ENCODE measurements at places on chromosomes 4 and X.

DNA sequence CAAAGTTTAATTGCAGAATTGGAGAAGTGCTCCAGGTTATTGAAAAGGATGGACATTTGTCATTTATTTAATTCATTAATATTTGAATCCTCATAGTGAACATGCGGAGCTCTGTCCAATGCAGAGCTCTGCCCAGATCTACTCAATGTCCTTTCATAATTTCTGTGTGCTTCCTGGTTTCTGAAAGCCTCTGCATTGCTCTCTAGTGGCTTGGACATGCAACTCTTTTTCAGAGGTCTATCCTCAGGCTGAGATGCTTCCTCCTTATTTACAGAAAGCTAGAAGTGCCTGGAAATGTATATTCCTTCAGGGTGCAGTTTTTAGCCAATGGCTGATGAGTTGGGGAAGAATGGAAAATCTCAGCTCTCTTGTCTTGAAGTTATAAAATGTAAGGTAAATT, 786.1 kb upstream of the AADAT start:
- DNase-seq = no peak

DNA sequence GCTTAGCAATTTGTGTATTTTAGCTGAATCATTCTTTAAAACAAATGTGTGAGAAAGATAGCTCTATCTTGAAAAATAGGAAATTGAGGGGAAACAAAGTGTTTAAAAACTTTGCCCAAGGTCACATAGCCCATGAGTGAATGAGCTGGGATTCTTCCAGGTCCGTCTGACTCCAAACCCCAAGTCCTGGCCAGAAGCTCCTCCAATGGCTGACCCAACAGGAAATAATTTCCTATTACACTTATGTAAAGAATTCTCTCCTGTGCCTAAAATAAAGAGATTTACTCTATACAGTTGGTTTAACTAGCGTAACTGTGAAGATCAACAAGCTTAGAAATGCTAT, 287.6 kb downstream of the ARHGAP24 start:
- no peak for DNase-seq

GRCh38 chrX:11214346-11215190, 78.6 kb upstream of the AMELX start:
- DNase-seq = no peak

DNA sequence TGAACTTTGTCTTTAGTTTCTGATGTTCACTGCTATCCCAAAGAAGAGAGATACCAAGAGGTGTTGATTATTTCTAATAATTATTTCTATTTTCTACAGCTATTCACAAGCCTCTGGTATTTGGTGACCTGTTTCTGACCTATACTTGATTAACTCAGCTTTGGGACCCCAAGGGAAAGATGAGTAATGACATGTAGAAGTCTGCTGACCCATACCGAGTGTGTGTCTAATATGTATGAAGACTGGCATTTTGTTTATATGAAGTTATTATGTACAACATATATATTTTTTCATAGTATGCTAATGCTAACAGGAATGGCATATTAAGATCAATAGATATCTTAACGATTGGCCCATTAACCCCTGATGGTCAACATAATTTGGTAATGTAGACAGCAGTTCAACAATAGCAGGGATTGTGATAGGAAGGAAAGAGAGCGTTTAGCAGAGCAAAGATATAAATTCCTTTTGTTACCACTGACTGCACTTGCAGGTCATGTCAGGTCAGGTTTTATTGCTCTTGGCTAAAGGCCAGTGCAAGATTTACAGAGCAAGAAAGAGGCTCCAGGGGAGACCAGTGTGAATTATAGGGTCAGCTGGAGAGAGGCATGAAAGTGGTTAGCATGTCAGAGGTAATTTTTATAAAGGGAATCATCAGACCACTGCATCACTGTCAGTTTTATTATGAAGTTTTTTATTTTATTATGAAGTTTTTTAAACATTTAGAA, 94.7 kb upstream of the DIPK2B start:
- DNase-seq = peak; percentile 31

DNA sequence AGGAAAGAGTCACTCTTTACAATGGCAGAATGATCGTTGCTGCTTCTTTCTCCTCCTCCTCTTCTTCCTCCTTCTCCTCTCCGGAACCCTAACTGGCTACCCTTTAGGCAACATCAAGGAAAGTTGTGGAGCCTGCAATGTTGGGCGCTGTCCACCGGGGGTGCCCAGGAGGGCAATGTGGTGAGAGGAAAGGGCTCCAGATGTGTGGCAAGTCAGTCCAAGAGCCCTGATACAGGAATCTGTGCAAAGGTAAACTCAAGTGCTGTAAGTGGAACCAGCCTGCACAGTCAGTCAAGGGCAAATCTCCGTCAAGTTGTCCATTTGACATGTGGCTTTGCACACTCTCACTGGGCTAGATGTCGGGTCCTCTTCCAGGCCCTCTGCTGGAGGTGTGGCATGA, 2.8 kb downstream of the RTL5 start:
- DNase-seq = no peak

DNA sequence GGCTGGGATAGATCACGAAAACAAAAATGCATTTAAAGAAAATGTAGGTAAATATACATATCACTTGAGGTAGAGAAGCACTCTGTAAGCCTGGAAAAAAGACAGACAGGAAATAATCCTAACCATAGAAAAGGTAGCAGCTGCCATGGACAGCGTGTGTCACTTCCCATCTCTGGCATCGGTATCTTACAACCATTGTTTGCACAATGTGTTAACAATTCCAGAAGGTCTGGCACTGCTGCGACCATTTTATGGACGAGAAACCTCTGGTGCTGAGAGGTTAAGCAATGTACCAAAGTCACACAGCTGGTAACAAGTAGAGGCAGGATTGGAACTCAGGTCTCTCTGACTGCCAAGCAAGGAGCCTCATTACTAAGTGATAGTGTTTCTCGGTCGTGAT, 1.7 kb upstream of the MTNR1A start:
- no peak for DNase-seq

- DNase-seq = no peak
Observed at GRCh38 chr4:172897046-172897445, 271.6 kb upstream of the GALNT7 start.

- DNase-seq = no peak
Observed at GRCh38 chr4:125750828-125751466, 436.2 kb downstream of the FAT4 start.

- no peak for DNase-seq
Observed at GRCh38 chrX:15465896-15466651, 27.1 kb downstream of the PIR start.

DNA sequence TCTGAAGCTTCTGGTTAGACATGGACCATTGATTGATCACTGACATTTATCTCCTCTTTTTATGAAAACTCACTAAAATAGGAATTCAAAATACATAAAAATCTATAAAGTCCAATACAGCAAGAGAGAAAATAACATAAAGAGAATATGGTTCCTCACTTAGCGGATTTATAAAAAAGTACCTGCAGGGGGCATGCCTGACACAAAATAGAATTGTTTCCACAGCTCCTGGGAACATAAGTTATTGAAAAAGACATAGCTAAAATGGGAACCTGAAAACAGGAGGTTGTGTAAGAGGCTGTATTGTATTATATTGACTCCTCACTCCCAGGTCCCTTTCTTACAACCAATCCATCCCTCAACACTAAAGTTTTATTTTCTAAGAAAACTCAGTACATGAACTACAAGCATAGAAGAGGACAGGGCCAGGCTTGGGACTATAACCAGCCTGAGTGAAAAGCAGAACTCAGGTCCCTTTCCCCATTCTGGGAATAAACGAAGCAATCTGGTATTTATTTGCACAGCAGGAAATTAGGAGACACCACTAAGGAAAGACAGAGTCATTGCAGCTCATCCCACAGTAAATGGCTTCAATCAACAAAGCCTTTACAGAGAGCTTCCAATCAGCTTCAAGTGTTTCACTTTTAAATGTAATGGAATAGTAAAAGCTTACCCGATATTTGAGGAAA, 121.1 kb upstream of the NDST4 start:
- no peak for DNase-seq

- DNase-seq = no peak
Observed at GRCh38 chrX:130606425-130606824, 204.6 kb downstream of the RBMX2 start.

DNA sequence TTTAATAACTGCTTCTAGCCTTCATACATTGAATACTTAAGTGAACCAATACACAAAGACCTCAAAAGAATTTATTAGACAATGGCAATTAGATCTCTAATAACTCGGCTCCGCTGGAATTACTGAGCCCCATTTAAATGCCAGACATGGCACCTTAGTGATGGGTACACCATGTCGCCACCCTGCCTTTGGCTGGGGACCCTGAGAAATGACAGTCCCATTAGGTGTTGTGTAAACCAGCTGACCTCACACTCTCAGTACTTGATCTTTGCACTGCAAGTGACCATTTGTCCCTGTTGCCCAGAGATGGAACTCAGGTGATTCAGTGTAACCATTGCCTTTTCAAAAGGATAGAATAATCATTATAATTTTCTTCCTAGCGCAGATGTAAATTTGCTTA, 144.6 kb upstream of the SMARCAD1 start:
- DNase-seq = no peak

GRCh38 chr4:3852711-3853110, 86.5 kb downstream of the ADRA2C start:
- no peak for DNase-seq

DNA sequence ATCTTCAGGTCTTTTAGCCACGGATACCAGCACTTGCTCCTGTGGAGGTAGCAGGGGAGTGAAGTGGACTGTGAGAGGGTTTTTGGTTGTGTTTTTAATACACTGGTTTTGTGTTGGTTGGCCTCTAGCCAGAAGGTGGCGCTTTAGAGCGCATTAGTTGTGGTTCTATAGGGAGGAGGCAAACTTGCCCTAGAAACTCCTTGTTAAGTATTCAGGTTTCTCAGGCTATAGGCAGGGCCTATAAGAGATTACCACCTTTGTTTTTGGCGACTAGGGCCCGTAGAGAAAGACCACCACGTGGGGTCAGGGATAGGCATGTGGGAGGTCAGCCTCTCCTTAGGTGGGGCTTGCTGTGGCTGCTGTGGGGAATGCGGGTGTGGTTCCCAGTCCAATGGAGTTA, 221.6 kb upstream of the SPANXN4 start:
- DNase-seq = no peak

DNA sequence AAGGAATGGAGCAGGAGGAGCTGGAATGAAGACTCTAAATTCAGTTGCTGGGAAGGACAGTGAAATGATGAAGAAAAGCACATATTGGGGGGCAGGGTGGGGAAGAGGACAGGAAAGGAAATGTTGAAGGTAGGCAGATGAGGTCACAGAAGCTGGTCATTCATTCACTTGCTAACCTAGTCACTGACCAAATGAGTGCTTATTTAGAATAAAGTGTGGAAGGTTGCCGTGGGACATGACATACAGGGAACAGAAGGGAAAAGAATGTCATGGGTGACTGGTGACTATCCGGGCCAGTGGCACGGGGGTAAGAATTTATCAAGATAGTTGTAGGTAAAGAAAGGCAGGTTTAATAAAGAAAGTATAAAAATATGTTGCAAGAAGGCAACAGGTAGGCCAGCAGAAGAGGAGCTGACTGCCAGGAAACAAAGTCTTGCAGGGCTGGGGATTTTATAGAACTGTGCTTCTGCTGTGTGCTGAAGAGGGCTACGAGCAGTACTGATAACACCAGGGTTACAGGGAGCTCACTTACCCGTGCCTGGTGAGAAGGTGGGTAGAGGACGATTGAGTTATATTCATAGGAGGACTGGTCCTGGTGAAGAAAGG, 31.9 kb upstream of the TLR3 start:
- DNase-seq = no peak

DNA sequence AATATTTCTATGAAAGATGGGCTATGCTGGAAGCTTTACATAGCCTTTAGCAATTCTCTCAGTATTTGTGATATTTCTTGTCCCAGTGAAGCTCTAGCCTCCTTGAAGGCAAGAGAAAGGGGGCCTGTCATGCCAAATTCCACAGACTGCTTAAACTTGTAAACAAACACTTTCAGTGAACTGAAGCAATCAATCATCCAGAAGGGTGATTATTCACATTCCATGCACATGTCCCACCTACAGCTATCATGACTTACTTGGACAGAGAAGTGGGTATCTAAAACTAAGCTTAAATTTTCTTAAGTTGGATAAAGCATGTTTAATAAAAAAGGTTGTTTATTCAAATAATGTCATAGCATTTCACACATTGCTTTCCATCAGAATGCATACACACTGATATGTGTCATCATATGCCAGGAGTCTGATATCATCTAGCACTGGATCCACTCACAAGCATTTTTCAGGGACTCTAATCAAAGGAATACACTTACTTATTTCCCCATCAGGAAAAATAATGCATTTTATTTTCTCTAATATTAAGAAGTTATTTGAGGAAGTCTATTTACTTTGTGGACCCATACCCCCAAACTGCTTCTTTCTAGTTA, 1.2 kb upstream of the FSTL5 start:
- DNase-seq = no peak

GRCh38 chrX:20374450-20374849, 107.7 kb upstream of the RPS6KA3 start:
- no peak for DNase-seq

DNA sequence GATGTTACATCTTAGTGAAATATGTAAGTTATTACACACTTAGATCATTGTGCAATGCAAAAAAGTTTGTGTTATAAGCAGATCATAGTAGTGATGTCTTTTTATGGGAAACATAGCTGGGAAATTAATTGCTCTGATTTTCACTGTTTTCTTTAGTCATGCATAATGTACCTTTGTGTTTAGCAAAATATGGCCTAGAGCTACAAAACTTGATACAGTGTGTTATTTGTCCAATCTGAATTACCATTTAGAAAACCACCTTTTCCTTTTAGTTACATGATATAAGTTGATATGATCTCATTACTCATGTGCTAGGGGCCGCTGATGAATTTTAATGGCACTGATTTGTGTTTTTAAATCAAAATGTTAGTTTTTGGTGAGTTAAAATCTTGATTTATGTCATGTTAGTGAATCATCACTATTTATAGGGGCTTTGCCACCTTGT, 2.0 kb downstream of the BMPR1B start:
- DNase-seq = no peak

- DNase-seq = no peak
Observed at GRCh38 chr4:171794528-171794927, 18.7 kb upstream of the GALNTL6 start.

GRCh38 chr4:138236037-138236436, 6.1 kb downstream of the SLC7A11 start:
- DNase-seq = no peak

DNA sequence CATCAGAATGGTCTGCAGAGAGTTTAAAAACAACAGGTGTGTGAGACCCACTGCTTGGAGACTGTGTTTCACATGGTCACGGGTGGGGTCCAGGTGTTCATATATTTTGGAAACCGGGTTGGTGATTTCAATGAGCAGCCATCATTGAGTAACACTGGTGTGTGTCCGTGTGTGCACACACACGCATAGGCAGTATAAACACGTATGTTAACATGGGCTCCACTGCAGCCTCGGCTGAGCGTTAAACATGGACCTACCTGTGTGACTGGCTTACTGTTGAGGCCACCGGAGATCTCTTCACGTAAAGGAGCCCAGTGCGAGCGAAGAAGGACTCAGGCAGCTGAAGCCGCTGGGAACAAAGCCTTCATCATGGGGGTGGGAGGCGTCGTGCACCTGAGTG, 56.9 kb upstream of the TLR3 start:
- DNase-seq = no peak

All from NCI-H774 (cell line).